ENCODE measurements at places on chromosomes 1 and 21.

DNA sequence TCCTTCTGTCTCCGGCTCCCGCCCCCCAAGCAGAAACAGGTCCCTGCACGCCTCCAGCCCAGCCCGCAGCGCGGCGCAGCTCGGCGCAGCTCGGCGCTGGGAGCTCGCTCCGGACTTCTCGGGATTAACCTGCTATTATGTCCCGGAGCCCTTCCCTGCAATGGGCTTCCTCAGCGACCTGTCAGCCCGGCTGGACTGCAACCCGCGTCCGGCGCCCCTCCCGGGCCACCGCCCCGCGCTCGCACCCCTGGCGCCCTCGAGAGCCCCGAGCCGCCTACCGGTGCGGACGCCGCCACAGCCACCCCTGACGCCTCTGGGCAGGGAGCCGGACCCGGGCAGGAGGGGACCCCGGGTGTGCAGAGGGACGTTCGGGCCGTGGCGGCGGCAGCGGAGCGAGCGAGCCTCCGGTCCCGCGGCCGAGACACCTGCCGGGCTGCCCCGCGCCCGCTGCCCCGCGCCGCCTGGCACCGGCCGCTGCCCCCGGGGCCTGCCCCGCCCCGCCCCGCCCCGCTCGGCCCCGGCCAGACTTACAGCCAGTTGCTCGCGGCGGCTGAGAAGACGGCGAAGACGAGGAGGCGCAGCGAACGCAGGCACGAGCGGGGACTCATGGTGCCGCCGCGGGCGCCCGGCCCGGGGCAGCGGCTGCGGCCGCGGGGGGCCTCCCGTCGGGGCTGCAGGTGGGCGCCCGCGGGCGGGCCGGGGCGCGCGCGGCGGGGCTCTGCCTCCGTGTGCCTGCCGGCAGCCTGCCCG is 407 bp downstream of the WNT4 start:
- peak; percentile 48 for DNase-seq

DNA sequence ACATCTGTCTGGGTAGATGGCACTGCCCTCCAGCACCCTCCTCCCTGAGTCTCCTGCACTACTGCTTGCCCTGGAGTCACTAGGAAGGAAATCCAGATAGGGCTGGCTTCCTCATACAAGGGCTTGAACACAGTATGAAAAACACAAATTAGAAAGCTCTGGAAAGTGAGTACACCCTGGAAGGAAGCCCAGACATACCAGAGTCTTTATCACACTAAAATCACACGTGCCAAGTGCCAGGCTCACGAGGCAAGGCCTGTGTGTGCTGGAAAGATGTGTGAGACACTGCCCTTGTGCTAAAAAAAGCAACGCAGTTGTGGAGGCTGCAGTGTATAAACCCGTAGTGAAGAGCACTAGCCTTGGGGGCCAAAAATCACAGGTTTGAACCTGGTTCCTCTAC is 28.3 kb upstream of the S100A7 start:
- DNase-seq = no peak

- DNase-seq = peak; percentile 87
These were observed 19.7 kb downstream of the MFAP2 start for GRCh38 chr1:16960560-16961296.

DNA sequence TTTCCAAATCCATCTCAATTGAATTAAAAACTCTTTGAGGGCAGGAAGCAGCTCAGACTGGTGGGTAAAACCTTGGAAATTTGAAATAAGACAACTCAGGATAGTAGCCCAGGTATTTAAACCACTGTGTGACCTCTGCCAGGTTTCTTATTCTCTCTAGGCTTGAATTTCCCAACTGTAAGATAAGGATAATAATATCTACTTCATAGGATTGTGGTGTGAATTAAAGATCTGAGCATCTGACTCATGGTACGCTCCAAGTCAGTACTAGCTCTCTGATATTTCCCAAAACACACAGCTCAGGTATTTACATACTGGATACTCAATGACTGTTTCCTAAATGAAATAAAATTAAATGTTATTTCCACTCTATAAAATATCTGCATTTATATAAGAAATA is 337.2 kb downstream of the LTN1 start:
- DNase-seq = no peak

DNA sequence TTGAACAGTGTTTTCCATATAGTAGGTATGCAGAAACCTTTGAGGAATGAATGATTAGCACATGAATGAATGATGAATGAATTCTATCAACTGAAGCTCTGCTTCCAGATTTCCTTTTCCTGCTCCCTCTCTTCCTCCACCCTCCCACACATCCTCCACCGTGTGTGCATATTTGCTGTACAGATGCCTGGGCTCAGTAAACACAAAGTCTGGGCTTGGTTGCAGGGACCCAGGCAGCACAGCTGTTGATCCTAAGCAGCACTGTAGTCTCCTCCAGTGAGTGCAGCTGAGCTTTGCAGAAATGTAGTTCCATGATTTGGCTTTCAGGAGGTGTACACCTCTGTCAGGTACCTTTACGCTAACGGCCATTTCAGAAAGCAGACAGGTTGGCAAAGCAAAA is 611.7 kb downstream of the NUF2 start:
- no peak for DNase-seq

GRCh38 chr1:53063744-53064515 is 1.9 kb downstream of the PODN start:
- DNase-seq = no peak

DNA sequence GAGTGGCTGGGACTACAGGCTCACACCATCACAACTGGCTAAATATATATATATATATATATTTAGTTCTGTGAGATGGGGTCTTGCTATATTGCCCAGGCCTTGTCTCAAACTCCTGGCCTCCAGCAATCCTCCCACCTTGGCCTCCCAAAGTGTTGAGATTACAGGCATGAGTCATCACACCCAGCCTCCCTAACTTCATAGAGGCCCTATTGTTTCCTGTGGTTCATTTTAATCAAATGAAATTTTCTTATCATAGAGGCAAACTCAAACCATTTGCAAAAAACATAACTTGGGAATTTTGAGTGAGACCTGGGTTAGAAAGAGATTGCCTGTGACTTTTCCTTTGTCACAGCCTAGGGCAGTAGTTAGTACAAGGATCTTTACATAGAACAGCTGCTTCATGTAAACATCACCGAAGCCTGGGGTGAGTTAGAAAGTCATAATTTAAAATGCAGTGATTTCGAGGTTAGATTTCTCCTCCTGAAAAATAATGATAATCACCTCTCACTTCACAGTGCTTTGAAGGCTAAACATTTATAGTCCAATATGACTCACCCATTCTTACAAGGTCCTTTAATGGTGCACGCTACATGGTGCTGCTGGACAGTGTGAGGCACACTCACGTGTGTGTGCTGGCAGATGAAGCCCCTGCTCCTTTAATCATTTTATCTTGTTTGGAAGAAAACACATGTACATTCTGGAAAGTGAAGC is 188.9 kb downstream of the RHOU start:
- DNase-seq = no peak

GRCh38 chr1:222404710-222405109 is 143.2 kb downstream of the HHIPL2 start:
- DNase-seq = no peak

- DNase-seq = no peak
These were observed 37.4 kb upstream of the CDC42BPA start for GRCh38 chr1:227355542-227356245.

DNA sequence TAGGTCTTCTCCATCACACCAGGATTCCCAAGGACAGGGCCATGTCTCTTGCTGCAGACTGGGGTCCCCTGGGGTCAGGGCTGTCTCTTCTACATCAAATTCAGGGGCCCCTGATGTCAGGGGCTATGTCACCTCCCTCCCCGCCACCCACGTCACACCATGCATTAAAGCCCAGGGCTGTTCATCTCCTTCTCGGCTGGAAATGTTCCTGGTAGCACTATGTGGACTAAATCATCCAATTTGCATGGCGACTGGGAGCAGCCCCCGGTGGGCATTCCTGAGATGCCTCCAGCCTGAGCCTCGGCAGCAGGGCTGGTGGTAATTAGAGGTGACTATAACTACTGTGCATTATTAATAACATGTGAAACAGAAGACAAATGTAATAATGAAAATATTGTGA is 151.7 kb upstream of the HMGB4 start:
- no peak for DNase-seq

- DNase-seq = no peak
These were observed 47.9 kb downstream of the DDAH1 start for GRCh38 chr1:85417017-85417416.

- DNase-seq = no peak
These were observed 1.7 kb downstream of the HLX start for GRCh38 chr1:220880726-220881506.

DNA sequence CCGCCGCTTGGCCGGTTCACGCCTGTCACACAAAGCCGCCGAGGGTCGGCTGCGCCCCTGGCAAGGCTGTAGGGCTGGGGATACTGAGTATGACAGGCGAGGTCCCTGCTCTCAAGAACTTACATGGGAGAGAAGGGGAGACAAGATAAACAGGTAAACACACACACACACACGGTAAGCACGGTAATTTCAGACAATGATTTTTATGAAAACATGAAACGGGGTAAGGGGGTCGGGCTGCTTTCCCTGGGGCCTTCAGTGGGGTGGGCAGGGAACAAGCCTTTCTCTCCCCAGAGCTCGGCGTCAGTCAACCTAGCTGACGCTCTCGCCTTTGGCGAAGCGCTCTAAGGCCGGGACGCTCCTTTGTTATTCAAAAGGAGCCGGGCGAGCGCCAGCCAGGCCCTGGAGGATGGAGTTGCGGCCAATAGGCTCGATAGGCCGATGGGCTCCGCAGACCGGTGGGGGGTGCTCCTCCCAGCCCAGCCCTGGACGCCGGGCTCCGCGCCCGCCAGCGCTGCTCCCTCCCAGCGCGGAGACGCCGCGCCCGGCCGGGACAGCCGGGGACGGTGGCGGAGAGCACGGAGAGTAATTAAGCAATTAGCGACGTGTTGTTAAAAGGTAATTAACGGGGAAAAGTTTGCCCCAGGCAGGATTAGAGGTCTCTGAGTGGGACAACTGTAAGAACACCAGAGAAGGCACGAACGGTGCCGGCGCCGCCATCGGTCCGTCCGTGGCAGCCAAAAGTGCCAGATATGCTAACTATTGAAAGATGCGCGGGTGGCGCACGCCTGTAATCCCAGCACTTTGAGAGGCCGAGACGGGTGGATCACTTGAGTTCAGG is 950 bp upstream of the INKA2 start:
- peak; percentile 56 for DNase-seq

- DNase-seq = no peak
These were observed 13.4 kb upstream of the FAM43B start for GRCh38 chr1:20538760-20539551.

DNA sequence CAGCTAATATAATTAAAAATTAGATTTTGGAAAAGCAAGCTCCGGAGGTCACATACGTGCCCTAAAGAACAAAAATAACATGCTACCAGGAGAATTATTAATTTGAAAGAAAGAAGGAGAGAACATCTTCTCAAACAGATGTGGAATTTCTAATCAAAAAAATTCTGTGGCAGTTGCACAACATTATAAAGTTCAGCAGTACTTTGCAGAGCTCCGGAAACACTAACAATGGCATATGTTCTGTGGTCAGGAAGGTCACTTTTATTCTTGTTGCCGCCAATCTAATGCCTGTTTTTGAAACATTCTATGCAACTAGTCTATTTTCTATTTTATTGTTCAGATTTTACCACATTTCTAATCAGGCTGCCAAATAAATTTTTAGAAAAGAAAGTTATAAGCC is 186.8 kb downstream of the SMYD3 start:
- no peak for DNase-seq

DNA sequence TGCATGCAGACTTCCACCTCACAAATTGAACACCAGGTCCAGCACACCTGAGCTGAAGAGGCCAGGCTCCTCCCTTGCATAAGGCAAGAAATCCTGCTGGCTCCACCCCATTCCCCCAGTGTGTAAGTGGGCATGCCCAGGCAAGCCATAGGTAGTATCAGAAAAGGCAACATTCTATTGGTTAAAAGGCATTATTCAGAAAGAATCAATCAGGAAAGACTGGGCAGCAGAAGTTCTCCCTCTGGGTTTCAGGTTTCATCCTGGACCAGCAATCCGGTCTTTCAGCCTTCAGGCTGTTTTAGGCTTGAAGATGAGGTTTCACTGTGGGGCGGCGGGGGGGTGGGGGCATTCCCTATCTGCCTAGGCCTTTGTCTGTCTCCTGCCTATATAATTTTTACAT is 42.0 kb upstream of the LHX8 start:
- DNase-seq = no peak

- DNase-seq = no peak
These were observed 483 bp downstream of the TCEANC2 start for GRCh38 chr1:54053745-54054437.

DNA sequence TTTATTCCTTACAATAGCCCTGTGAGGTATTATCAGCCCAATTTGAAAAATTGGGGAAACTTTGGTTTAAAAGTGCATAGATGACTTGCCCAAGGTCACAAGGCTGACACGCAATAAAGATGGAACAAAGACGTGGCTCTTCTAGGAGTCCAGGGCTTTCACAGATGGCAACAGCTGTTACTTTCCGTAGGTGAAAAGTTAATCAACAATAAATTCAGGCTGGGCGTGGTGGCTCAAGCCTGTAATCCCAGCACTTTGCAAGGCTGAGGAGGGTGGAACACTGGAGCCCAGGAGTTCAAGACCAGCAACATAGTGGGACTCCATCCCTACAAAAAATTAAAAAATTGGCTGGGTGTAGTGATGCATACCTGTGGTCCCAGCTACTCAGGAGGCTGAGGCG is 87.8 kb upstream of the ATF3 start:
- DNase-seq = no peak

- DNase-seq = no peak
These were observed 9.4 kb downstream of the IVL start for GRCh38 chr1:152917794-152918193.

DNA sequence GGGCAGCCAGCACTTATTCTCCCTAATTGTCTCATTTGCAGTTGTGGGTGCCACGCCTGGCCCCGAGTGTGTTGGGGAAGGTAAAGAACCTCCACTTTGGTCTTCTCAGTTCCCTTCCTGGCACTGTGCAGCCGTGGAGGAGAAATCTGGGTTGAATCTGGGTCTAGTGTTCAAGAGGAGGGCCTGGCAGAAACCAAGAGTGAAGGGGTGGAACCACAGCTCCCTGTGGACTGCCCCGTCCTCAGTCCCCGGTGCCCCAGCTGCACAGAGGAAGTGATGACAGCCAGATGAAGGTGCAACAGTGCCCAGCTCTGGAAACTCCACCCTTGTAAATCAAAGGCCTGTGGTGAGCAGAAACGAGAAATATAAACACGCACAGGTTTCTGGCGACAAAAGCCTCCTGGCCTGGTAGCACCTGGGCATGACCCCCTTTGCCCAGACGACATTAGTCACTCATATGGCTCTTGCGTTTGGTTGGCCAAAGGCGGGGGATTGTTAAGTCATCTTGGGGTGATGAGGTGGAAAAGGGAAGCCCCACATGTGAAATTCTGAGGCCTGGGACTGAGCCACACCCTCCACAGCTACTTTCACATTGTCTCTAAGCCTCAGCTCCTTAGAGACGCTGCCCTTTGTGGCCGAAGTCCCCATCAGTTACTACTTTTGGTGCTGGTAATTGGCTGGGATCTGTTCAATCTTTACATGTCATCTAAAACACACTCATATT is 4.2 kb upstream of the ECE1 start:
- peak; percentile 85 for DNase-seq

GRCh38 chr1:117838911-117839310 is 90.5 kb downstream of the GDAP2 start:
- no peak for DNase-seq
